Smooth muscle cell of bladder (primary cell): ENCODE measurements at places on chromosomes 7 and 10. TPM values are rescaled to one million over a fixed set of nuclear protein-coding genes. Genes with fewer than 3 reads are reported as not detected.

Gene AKR1C2
- 13.5 and 239 TPM in 2 replicates for total RNA-seq

Gene SFXN2
- 2.1 and 4.3 TPM in 2 replicates for total RNA-seq

Gene NRG3
- total RNA-seq: not detected in 2 replicates

Gene OR2A12
- total RNA-seq: not detected in 2 replicates

Gene FGFR2
- total RNA-seq: 0.09 and 0.71 TPM in 2 replicates

Gene PNLIPRP2
- not detected in 2 replicates for total RNA-seq

Gene LIPM
- total RNA-seq: not detected in 2 replicates

Gene LDB3
- total RNA-seq: under 0.01 TPM in 2 replicates

Gene OR9A2
- not detected in 2 replicates for total RNA-seq
